ENCODE measurements at places on chromosomes 7 and 10.
A peak's percentile ranks its signal among the peaks of the same experiment; 100 is the strongest.

DNA sequence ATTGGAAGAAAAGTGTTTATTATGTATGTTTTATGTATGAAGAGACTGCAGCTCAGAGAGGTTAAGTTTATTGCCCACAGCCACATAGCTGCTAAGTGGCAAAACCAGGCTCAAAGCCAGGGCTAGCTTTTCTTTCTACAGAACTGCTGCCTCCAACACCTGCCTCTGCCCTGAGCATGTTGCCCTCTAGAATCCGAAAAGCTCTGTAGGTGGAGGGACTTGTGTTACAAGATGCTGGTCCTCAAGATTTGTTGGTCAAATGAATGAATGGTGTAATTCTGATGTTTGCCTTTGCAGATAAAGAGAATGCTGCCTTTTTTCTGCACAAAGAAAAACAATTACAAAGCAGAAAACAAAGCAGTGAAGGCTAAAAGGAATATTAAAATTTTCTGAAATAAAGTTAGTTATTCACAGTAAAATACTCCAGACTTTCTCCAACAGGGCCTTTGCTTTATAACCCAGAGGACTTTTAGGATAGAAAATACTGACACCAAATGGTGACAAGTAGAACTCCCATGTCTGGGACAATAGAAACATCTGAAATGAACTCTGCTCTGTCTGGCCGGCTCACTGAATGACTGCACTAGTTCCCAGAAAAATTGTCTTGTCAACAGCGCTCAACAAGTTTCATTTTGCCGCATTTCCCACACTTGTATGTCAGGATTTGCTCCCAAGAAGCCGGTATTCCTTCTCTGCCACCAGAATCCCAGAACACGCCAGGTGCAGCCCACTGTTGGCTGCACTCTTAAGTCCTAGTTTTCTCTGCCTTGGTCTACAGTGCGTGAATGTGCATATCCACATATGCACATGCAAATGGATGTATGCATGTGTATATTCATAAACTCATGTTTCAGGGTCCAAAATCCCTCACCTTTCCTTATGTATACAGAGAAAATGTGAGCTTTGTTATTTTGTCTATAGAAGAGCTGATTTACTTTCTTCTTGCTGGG is 11.0 kb upstream of the DNTT start:
- no peak for DNase-seq

DNA sequence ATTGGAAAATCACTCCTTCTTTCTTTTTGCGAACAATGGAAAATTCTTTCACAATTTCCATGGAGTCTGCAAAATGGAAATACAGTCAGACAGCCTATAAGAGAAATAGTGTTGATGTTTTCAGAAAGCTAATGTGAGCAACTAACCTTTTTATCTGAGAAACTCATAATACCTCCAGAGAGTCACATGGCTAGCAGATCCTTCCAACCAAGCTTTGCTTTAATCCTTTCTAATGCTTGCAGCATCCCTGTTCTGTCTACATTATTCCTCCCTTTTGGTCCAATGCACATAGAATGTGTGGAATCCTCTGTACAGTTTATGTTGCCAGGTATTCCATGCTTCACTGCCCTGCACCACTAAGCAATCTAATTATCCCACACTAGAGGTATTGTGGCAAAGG is 717.5 kb upstream of the LRRN3 start:
- no peak for DNase-seq

DNA sequence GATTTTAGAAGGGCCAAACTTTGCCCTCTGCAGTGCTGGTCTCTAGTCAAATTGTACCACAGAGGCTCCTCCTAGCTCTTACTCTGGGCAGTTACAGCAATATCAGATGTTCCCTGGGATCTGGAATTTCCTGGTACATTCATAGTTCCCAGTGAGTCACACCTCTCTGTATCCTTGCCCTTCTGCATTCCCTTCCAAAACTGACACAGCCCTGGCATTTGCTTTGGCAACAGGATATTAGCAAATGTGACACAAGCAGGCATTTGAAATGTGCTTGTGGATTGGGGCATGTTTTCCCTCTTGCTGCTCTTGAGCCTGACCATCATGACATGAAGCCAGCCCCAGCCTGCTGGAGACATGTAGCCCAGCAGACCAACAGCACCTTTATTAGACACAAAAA is 284.7 kb upstream of the AKR1E2 start:
- no peak for DNase-seq

DNA sequence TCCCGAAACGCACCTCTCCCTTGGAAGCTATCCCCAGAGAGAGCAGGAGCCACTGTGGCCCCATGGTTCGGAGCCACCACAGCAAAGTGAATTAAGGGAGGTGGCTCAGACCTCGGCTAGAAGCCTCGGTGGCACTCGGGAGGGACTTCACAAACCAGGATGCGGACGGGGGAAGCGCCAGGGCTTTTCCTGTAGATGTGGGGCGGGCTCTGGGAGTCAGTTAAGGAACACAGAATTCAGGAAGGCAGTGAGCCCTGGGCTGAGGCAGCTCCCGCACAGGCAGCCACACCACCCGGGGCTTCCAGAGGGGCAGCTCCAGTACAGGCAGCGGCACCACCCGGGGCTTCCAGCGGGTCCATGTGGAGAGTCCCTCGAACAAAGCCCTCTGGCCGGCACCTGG is 42.7 kb upstream of the DPYSL4 start:
- DNase-seq, result no peak

- DNase-seq, result no peak
Observed at GRCh38 chr10:24465124-24465874, 256.4 kb downstream of the KIAA1217 start.

DNA sequence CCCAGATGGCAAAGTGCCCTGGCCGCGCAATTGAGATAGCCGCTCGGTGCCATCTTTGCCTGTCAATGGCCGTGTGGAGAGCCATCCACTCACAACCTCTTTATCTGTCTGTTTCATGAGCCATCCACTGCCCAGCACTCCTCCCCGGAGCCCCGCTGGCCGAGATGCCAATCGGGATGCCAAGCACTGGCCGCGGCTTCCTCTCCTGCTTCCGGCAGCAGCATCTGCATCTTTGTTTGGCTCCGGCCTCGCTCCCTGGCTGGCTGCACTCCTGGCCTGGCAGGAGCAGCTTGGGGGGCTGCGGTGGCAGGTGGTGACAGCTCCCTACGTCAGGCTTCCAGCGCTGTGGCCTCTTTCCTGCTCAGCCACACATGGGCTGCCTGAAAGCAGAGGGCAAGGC is 231.7 kb downstream of the USP6NL start:
- DNase-seq, result no peak

GRCh38 chr10:110608087-110608486 is 36.0 kb upstream of the RBM20 start:
- DNase-seq, result no peak

DNA sequence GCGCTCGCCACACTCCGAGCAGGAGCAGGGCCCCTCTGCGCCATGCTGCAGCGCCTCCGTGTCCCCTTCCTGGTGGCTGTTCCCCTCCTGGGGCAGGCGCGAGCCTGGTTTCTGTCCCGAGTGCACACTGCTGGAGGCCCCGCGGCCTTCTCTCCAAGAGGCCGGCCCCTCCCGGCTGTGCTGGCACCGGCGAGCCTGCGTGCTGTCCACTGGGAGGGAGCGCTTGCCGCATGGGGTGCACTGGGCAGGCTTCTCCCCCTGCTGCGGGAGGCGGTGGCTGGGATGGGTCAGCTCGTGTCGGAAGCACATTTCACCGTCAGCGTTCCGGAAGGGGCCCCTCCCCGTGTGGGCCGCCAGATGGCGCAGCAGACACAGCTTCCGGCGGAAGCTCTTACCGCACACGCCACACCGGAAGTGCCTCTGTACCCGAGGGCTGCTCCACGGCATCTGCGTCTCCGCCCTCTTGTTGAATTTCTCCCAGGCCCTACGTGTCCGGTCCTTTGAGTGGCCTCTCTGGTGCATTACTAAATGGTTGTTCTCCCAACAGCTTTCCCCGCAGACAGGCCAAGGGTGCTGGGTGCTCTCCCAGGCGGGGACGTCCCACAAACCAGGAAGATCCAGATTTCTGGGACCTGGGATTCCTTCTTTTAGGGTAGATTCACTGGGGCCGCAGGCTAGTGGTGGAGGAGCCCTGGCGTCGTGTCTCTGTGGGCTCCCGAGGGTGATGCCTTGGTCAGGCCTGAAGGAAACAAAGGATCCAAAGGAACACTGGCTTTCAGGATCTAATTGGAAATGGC is 18.7 kb downstream of the ZNF786 start:
- DNase-seq, result peak; percentile 31

- DNase-seq, result no peak
Observed at GRCh38 chr10:100886091-100886490, 26.7 kb upstream of the SLF2 start.

DNA sequence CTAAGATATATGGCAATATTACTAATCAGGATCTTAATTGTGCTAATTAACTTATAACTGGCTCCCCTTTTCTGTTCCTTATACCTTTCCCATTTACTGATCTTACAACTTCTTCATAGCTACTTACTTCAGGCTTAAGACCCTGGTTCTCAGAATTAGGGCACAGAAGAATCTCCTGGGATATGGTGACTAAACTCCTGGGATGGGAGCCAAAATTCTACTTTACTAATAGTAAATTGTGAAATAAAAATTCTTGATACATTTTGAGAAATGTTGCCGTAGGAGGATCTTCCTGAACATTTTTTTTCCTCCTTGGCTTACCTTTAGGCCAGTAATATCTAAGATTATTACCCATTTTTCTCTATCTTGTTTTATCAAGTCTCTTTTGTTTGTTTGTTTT is 309.5 kb downstream of the ATRNL1 start:
- no peak for DNase-seq

GRCh38 chr7:117190746-117191435 is 132.0 kb downstream of the WNT2 start:
- DNase-seq, result no peak

GRCh38 chr7:29071203-29071874 is 75.0 kb downstream of the CPVL start:
- no peak for DNase-seq

- no peak for DNase-seq
Observed at GRCh38 chr10:117783698-117784395, 241.3 kb downstream of the EMX2 start.

- DNase-seq, result no peak
Observed at GRCh38 chr7:28483112-28483511, 70.8 kb downstream of the CREB5 start.

- DNase-seq, result no peak
Observed at GRCh38 chr10:52053497-52053896, 260.6 kb upstream of the DKK1 start.

DNA sequence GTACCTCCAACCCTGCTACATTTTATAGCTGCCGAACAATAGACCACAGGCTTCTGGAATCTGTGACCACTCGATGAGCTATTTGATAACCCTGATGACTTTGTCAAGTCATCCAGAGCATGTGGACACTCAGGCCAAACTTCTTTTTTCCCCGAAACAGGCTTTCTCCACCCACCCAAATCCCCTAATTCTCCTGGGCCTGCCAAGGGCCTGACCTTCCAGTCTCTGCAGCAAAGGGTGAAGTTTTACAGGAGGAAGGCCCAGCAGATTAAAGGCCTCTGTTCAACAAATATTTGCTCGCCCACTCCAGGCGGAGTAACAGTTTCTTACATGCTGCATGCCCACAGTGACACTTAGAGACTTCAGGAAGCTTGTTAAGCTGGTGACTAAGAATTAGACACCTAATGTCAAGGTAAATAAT is 2.0 kb downstream of the JCAD start:
- no peak for DNase-seq

DNA sequence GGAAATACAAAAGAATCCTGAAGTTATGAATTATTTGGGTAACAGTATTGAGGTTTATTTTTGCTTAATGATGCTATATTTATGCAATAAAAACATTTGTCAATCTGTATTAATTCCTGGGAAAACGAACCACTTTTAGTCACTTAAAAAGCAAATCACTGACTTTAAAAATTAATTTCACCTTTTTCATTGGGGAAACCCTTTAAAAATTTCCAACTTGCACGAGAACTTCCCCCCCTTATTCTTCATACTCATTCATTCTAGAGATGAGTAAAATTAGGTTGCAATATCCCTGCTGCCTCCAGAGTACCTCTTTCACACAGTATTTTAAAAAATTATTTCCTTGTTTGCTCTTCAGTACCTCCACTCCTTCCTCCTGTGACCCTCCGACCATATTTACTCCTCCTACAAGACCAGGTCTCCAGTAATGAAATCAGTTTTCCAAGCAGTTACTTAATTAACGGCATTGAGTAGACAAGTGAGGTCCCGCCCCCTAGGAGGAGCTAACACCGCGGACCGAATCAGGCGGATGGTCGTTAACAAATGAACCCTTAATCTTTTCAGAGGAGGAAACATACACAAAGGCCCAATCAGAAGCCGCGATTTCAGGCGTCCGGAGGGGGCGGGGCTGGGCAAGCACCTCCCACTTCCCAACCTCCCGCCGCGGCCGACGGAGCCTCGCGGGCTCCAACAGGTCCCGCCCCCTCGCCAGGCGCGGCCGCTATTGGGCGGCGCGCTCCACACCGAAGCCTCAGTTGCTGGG is 465 bp upstream of the TRIM24 start:
- DNase-seq, result peak; percentile 97

GRCh38 chr7:75869776-75870379 is 9.0 kb upstream of the RHBDD2 start:
- DNase-seq, result no peak

- no peak for DNase-seq
Observed at GRCh38 chr10:2475711-2476217, 591.6 kb upstream of the PFKP start.

Measured in activated CD4-positive, alpha-beta T cell treated with anti-CD3 and anti-CD28 coated beads, Interleukin-2, amount 50 U/mL, for 4 hours (primary cell).